Smooth muscle cell of the coronary artery (primary cell): ENCODE measurements at places on chromosomes 7 and 10. TPM values are rescaled to one million over a fixed set of nuclear protein-coding genes. Genes with fewer than 3 reads are reported as not detected.

Gene MSMB
- total RNA-seq = not detected in 2 replicates

Gene PTF1A
- not detected in 2 replicates for total RNA-seq

Gene KLLN
- 0.12 and 0.30 TPM in 2 replicates for total RNA-seq

Gene GET4
- 19.4 and 29.1 TPM in 2 replicates for total RNA-seq

Gene LLCFC1
- not detected in 2 replicates for total RNA-seq

Gene ZNRF2
- total RNA-seq = 2.8 and 3.2 TPM in 2 replicates

Gene VPS50
- total RNA-seq = 21.5 and 31.2 TPM in 2 replicates

Gene NAT16
- total RNA-seq = not detected in 2 replicates

Gene ADRA2A
- 2.9 TPM in 1 of 2 replicates, not detected in the other for total RNA-seq

Gene TMEM196
- total RNA-seq = not detected in 2 replicates

Gene PKD2L1
- not detected in 2 replicates for total RNA-seq

Gene JCAD
- total RNA-seq = 2.2 and 11.6 TPM in 2 replicates

Gene HTR5A
- not detected in 2 replicates for total RNA-seq

Gene KCNH2
- total RNA-seq = 0.08 TPM in 1 of 2 replicates, not detected in the other

Gene GNB2
- 65.9 and 86.6 TPM in 2 replicates for total RNA-seq

Gene CFAP70
- total RNA-seq = 0.30 and 0.94 TPM in 2 replicates

Gene TEX47
- total RNA-seq = not detected in 2 replicates
